CD4-positive, alpha-beta T cell treated with Interferon alpha-2 for 1 hour (primary cell): ENCODE measurements at places on chromosomes 11 and 22.

- DNase-seq, result peak; percentile 25
Measured at GRCh38 chr22:24146194-24146616, 35.1 kb upstream of the SUSD2 start.

DNA sequence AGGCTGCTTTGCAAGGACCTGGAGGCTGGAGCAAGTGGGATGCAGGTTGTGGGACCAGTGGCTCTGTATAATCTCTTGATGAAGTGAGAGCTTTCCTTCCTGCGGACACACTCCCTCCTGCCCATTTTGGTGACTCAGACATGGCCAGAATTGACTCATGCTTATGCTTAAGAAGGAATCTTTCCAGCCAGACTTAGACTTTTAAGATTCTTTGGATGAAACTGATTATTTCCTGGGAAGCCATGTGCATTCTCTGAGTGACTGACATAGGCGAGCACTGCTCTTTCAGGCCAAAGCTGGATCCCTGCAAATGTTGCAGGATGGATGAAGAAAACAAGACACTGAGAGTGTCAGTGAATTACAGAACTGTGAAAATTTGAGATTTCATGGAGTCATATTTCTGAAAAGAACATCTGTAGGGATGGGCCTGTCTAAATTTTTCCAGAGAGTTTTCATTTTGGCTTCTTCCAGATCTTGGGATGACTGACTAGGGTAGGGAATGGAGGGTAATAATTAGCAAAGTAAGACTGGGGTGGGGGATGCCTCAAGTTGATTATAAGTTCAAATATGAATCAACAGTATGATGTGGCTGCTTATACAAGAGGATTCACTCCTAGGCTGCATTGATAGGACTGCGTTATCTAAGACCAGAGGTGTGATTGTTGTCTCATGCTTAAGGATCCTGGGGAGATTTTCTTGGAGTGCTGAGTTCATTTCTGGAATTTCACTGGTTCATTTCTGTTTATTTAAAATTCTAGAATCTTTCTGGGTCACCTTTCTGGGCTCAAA is 195.8 kb downstream of the HIPK3 start:
- DNase-seq, result no peak

GRCh38 chr11:64787526-64788320 is 9.4 kb upstream of the SF1 start:
- peak; percentile 72 for DNase-seq

DNA sequence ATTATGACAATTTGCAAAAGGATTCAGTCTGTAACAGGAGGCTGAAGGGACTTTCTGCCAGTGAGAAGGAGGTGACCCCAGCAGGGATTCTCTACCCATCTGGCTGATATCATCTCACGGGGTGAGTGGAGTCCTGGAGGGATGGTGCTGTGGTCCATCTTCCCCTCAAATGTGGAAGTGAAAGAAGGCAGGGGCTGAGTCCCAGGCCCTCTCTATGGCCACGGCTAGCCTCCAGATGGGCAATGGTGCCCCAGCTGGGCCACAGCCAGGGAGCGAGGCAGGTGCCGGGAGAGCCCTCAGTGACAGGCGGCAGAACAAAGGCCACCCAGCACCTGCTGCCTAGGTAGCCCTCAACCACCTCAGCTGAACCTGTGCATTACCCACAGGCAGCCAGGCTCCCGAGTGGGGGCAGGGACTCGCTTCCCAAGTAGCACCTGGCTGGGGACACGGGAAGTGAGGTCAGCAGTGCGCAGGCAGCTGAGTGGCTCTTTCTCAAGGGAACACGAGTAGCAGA is 6.7 kb downstream of the NECTIN1 start:
- no peak for DNase-seq

DNA sequence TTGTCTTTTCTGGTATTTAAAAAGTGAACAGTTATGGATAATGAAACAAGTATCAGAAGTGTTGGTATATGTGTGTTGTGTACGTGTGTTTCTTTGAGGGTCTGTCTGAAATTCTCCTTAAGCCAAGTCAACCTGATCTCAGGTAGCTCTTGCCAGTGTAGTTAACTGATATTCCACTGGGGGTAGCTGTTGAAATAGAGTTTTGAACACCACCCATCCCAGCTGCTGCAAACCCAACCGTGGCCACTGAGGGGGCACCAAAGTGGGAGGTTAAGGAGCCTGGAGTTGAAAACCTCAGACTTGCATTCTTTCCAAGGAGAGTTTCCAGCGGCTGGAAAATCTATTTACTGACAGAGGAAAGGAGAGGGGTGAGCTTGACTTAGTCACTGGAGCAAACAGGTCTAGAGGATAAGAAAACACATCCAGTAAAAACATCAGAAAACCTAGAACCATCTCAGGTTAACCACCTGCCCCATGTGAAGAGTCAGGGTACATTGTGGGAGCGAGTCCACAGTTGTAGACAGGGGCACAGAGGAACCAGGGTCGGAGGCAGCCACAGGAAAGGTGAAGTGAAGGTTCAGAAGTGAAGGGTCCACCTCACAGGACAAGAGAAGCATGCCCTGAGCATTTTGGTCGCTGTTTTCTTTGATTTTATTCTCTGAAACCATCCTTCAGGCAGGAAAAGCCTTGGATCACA is 8.8 kb upstream of the CUL5 start:
- DNase-seq, result peak; percentile 3

GRCh38 chr11:74754507-74755252 is 6.0 kb downstream of the RNF169 start:
- DNase-seq, result no peak

DNA sequence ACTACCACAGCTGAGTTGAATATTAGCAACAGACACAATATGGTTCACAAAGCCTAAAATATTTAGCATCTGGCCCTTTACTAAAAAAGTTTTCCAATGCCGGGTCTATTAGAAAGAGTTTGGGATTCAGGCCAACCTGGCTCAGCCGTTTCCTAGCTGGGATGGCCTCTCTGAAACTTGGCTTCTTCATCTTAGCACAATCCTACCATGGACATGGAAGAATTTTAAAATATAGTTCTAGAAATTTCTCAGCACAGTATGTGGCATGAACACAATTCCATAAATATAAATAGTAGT is 103.8 kb downstream of the RRAS2 start:
- DNase-seq, result no peak

DNA sequence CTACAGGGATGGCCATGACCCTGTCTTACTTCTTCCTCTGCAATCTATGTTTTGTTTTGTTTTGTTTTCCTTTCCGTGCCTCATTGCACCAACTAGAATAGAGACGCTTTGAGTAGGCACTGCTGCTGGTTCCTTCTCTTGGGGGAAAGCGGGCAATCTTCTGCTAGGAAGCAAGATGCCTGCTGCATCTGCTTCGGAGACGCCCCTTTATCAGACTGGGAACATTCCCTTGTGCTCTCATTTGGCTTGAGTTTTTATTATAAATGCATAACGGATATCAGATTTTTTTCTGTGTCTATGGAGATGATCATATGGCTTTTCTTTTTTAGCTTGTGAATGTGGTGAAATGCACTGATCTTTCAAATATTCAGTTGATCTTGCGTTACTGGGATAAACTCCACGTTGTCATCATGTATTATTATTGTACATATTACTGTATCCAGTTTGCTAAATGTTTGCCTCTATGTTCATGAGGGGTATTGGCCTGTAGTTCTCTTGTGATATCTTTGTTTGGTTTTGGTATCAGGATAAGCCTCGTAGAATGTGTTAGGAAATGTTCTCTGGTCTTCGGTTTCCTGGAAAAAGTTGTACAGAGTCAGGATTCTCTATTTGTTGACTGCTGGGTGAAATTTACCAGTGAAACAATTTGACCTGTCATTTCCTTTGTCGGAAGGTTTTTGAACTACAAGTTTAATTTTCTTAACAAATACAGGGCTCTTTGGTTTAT is 23.4 kb upstream of the KRTAP5-6 start:
- no peak for DNase-seq

GRCh38 chr11:120134106-120134930 is 3.6 kb downstream of the TRIM29 start:
- no peak for DNase-seq

DNA sequence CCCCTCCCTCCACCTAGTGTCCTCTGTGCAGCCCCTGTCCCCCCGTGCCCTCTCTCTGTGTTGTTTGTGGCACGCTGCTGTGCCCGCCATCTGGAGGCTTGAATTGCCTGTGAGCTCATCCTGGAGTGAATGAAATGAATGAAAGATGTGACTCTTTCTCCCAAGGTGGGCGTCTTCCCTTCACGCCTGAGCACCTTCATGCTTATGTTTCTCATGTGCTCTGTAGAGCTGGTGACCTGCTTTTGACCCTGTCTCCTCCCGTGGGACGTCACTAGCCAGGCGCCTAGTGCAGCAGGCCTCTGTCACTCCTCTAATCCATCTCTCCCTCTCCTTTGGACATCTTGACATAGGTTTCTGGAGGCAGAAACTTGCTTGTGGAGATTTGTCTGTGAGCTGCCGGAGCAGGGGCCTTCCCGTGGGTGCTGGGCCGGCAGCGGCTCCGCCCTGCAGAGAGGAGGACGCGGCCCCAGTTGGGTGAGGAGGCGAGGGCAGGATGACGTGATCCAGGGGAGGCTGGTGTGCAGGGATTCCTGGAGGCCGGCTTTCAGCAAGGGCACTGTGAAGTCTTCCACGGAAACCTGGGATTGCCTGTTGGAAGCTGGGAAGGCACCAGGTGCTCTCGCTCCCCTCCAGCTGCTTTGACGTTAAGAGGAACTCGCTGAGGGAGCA is 40.6 kb downstream of the MUC6 start:
- no peak for DNase-seq

GRCh38 chr11:128528294-128528693 is 59.1 kb downstream of the ETS1 start:
- no peak for DNase-seq

- no peak for DNase-seq
Measured at GRCh38 chr11:125341676-125342075, 154.4 kb downstream of the FEZ1 start.

DNA sequence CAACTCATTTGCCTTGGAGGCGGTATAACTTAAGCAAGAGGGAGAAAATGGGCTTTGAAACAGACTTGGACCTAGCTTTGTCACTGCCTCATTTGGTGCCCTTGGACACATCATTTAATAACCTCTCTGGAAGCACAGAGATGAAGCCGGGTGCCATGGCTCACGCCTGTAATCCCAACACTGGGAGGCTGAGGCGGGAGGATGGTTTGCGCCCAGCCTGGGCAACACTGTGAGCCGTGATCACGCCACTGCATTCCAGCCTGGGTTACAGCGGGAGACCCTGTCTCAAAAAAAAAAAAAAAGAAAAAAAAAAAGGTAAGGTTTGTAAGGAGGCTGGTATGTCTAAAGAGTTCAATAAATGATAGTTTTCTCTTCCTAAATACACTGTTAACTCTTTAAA is 806 bp downstream of the COA4 start:
- no peak for DNase-seq

DNA sequence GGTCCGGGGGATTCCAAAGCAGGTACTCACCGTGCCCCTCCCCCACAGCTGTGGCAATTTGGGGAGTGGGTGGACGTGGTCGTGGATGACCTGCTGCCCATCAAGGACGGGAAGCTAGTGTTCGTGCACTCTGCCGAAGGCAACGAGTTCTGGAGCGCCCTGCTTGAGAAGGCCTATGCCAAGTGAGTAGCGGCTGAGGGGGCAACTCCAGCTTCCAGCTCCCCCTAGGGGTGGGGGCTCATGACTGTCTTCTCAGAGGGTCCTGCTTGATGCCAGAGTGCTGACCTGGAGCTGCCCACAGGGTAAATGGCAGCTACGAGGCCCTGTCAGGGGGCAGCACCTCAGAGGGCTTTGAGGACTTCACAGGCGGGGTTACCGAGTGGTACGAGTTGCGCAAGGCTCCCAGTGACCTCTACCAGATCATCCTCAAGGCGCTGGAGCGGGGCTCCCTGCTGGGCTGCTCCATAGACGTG is 4.2 kb downstream of the CAPN1 start:
- no peak for DNase-seq

DNA sequence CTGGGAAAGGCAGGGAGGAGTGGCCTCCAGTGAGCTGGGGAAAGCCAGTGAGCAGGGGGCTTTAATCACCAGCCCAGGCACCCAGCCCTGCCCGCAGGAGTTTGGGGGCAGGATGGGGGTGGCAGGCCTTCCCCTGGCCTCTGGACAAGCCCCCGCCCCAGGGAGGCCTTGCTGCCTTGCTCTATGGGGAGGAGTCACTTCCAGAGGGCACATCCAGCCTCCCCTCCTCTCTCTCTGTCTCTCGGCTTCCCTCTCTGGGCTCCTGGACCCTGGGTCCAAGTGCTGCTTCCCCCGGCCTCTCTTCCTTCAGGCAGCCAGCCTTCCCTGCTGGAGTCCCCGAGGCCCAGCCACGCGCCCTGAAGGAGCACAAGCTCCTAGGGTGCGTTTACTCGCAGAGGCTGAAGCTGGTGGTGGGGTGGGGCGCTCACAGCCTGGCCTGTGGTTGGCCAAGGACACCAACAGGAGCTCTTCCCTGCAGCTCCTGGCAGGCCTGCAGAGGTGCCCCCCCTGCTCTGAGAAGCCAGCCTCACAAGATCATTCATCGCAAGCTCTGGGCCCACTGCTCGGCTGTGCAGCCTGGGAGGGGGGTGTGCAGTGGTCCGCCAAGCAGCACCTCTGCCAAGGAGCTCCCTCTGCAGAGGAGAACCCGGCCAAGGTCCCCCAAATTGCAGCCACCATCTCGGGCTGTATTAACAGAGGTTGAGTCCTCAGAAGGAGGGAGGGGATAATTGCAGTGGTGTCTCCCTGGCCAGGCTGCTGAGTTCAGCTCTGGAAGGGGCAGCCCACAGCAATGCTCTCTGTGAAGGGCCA is 25.4 kb downstream of the OSBPL5 start:
- no peak for DNase-seq

DNA sequence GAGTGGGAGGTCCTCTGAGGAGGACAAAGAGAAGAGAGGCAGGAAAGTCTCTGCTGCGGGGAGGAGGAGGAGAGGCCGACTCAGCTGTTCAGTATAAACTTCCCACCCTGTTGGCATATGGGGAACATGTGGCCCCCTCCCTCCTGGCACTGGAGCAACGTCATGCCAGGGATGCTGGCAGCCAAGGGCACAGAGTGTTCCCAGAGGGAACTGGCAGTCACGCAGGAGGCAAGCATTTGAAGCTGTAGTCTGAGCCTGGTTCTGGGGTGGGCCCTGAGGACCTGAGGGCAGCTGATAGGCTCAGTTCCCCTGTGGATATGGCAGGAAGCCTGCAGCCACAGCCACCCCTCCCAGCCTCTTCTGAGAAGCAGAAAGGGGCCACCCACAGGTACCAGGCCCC is 67.1 kb upstream of the TSPAN18 start:
- no peak for DNase-seq

GRCh38 chr22:45179276-45180049 is 15.7 kb downstream of the NUP50 start:
- DNase-seq, result peak; percentile 40

GRCh38 chr11:68282141-68282860 is 10.5 kb upstream of the C11orf24 start:
- peak; percentile 72 for DNase-seq

- DNase-seq, result peak; percentile 16
Measured at GRCh38 chr11:70364745-70365543, 33.4 kb upstream of the CTTN start.

GRCh38 chr11:130763087-130763980 is 152.9 kb downstream of the SNX19 start:
- no peak for DNase-seq

- DNase-seq, result no peak
Measured at GRCh38 chr11:57476047-57476756, 15.9 kb downstream of the RTN4RL2 start.

GRCh38 chr11:15336021-15336420 is 221.3 kb downstream of the INSC start:
- DNase-seq, result no peak
